WTC11 (cell line): ENCODE measurements at places on chromosomes 3 and 15.

GRCh38 chr3:106985721-106986120, 391.5 kb upstream of the CCDC54 start:
- no peak for DNase-seq

DNA sequence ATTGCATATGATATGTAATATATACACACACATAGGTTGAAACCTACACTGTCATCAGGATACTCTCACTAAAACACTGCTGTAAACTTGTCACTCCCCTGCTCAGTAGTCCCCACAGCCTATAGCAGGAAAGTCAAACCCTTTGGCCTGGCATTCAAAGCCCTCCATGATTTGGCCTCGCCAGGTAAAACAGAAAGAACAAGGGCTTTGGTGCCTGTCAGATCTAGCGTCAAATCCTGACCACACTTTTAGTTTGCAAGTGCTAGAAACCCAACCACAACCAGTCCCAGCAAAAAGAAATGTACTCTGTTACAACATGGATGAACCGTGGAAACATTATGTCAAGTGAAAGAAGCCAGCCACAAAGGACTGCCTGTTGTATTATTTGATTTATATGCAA, 11.4 kb downstream of the CRABP1 start:
- no peak for DNase-seq

- DNase-seq = no peak
These were observed 28.1 kb downstream of the ERICH6 start for GRCh38 chr3:150675587-150675986.

- DNase-seq = no peak
These were observed 24.9 kb upstream of the SENP5 start for GRCh38 chr3:196842567-196843434.

- DNase-seq = no peak
These were observed 434.8 kb upstream of the THBS1 start for GRCh38 chr15:39145854-39146625.

DNA sequence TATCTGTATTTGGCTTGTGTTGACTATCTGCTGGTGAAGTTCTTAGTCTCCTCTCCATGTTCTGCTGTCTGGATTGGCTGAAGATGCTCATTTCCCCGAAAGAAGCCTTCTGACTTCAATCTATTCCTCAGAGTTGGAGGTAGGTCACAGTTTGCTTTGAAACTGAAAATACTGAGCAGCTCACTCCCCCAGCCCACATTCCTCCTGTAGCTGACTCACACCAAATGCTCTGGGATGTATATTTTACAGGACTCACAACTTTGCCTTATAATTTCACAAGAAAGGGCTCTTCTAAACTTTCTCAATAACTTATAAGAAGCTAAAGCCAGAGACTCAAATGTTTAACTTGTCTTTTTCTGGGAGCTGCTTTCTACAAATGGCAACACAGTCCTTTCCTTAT, 36.3 kb upstream of the SNX4 start:
- no peak for DNase-seq

GRCh38 chr15:35562641-35563040, 16.7 kb upstream of the DPH6 start:
- no peak for DNase-seq

GRCh38 chr3:53726643-53727042, 119.6 kb downstream of the CHDH start:
- no peak for DNase-seq

DNA sequence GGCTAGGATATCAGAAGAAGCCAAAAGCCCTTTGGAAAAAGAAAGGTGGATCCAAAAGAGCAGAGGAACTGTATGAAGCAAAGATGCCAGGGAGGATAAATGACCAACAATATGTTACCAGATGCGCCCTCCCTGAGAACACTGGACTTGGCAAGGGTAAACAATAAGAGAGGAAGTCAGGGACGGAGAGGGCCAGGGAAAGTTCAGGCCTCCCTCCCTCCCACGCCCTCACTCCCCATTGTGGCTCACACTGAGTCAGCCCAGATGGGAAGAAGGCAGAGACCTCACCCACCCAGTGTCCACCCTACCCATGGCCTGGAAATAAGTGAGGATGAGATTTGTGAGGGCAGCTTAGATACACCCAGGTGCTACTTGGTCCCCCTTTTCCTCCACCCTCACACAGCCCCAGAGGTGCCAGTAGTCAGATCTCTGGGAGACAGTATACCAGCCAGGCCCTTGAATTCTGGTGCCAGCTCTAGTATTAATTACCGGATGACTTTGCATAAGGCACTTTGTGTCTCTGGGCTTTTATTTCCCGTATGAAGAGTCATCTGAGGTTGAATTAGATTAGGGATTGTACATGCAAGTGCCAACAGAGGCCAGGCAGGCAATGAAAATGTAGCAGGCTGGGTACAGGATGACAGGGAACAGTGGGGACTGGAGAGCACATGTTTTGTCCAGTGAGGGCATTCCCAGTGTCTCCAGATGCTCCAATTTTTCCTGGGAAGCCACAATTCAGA, 35.1 kb upstream of the FRMD4B start:
- DNase-seq = no peak

- DNase-seq = no peak
These were observed 469.4 kb upstream of the ROBO2 start for GRCh38 chr3:76570436-76571057.
